Left ventricle myocardium inferior (tissue), 1 donor: ENCODE measurements at places on chromosomes 6 and 20.

DNA sequence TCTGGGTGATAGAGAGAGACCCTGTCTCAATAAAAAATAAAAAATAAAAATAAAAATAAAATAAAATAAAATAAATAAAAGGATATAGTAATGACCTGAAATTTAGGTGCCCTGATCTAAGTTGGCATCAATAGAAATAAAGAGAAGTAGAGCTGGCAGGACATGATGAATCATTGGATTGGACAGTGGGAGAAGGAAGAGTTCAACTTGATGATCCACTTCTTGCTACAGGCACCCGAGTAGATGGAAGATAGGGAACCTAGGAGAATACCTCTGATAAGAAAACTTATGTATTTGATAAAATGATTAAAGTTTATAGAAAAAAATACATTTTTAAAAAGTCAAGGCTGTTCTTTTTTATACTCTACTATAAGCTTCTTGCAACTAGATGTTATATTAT, 79.0 kb downstream of the ADTRP start:
- DNase-seq, result no peak

DNA sequence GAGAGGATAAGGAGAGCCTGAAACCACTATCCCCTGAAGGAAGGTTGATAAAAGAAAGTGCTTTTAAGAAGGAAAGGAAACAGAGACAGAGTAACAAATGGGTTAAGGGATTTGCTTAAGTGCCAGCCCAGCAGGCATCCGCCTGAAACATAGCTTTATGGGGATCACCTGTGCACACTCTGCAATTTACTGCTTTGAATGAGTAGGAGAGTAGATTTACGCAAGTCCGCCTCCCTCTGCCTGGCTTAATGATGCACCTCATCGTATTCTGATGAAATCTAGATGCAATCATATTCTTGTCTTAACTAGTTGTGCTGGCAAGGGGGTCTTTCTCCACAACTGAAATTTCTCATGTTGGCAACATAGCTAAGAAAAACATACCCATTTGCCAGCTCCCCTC, 101.1 kb upstream of the ID4 start:
- no peak for DNase-seq

- no peak for DNase-seq
These were observed 3.7 kb downstream of the ACOT8 start for GRCh38 chr20:45853484-45853883.

GRCh38 chr6:157024745-157025144, 247.6 kb downstream of the ARID1B start:
- DNase-seq, result no peak

GRCh38 chr6:77455271-77455670, 8.0 kb downstream of the HTR1B start:
- no peak for DNase-seq

GRCh38 chr6:160088069-160088783, 33.4 kb upstream of the SLC22A1 start:
- peak; percentile 51 for DNase-seq

DNA sequence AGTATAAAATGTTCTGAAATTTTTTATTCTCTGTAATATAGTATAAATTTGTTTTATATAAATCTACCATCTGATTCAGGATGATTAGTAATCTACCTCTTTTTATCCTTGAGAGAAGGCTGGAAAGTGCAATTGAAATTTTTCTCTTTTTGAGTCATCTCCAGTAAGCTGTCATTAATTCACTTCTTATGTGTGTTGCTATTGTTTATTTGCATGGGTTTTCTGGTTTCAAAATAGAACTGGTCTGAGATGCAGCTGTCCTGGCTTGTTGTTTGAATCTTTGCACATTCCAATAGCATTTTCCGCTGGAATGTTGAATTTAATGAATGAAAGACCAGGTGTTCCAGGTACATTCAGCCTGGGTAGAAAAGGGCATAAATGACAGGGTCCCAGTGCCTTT, 24.3 kb upstream of the TAB2 start:
- DNase-seq, result no peak

- DNase-seq, result no peak
These were observed 171.5 kb downstream of the PHF3 start for GRCh38 chr6:63807056-63807455.

DNA sequence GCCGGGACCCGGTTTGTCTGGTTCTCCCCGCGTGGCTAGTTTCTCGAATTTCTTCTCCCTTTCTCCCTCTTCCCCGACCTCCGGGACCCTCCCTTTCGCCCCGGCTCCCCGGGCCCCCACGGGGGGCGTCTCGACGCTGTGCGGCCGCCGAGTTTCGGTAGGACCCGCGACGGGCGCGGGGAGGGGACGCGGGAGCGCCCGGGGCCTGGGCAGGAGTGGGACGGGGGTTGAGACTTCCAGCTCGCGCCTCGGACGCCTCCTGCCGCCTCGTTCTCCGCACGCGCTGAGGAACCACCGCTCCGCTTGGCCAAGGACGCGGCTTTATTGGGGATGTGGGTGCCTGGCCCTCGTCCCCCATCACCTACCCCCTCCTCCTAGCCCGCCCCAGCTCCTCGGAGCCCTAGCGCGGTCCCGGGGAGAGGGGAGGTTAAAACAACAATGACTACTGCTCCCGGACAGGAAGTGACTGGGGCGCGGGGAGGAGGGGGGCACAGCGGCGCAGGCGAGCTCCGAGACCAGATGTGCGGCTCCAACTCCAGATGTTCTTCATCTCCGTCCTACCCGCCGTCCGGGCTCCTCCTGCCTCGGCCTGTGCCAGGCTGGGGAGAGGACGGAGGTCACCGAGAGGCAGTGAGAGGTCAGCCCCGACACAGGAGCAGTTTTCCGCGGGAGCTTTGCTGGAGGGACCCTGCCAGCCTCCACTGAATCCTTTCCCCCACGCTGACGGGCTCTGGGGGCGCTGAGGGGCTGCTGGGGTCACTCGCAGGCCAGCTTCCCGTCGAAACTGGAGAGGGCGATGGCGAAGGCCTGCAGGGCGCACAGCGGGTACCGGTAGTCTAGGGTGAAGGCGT, 917 bp upstream of the TEAD3 start:
- DNase-seq, result peak; percentile 83

DNA sequence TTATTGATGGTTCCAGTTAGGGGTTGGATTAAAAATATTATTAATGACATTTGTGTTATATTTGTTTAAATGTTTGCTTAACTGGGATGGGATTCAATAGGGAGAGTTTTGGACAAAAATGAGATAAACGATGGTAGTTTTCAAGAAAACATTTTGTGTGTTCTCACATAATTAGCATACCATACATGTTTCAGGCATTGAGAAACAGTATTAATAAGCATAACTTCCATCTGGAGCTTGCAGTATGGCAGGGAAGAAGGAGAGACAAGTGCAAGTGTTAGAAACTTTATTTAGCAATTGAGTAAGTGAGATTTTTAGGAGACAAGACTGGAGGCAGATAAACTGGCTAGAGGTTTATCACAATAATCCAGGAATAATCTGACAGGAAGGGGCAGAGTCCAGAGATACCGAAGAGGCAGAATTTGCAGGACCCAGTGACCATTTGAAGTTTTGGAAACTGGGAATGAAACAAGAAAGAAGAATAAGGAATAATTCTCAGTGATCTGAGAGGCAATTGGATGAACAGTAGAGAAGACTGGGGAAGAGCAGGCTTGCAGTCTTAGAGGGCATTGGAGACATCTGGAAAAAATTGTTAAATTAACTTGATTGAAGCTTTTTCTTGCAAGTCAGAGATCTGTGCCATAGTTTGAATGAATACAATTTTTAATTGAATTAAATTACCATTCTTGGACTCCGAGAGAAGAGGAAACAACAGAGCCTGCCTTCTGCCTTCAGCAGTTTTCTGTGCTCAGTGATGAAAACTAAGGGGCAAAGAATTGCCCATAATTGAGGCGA, 73.0 kb upstream of the PTCHD4 start:
- DNase-seq, result no peak

- no peak for DNase-seq
These were observed 3.8 kb upstream of the SIRPB1 start for GRCh38 chr20:1623501-1624205.

DNA sequence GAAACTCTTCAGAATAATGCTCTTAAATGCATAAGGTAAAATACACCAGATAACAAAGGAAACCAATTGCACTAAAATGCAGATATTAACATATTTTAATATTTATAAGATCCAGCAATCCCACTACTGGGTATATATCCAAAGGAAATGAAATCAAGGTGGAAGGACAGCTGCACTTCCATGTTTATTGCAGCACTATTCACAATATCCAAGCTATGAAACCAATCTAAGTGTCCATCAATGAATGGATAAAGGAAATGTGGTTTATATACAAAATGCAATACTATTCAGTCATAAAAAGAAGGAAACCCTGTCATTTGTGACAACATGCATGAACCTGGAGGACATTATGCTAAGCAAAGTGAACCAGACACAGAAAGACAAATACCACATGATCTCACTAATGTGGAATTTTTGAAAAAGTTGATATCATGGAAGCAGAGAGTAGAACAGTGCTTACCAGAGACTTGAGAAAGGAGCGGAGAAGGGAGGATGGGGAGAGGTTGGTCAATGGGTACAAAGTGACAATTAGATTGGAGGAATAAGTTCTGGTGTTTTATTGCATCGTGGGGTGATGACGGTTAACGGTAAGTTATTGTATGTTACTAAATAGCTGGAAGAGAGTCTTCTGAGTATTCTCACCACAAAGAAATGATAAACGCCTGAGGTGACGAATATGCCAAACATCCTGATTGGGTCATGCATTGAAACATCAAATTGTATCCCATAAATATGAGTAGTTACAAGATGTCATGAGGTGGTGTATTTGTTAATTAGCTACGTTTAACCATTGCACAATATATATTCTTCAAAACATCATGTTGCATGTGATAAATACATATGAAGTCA, 37.9 kb upstream of the RNF24 start:
- no peak for DNase-seq

- no peak for DNase-seq
These were observed 61.4 kb upstream of the ASIP start for GRCh38 chr20:34179637-34180360.
